ENCODE measurements at places on chromosomes 2 and 18. TPM values are rescaled to one million over a fixed set of nuclear protein-coding genes. Genes with fewer than 3 reads are reported as not detected.

Gene IGFBP5
- 6.6 TPM for total RNA-seq

- H3K27ac ChIP-seq, result no peak overlapping the region
- no peak for DNase-seq
- peaks cover 12% of the 10 kb centered on the region for H3K27me3 ChIP-seq
- H3K36me3 ChIP-seq, result no peaks in the 10 kb centered on the region
- peaks cover 16% of the 10 kb centered on the region for H3K4me1 ChIP-seq
- peak overlapping the region; percentile 62 for H3K4me3 ChIP-seq
Measured at GRCh38 chr2:20649976-20650375, 922 bp downstream of the HS1BP3 start.

Gene AFF3
- 9.7 TPM for total RNA-seq

DNA sequence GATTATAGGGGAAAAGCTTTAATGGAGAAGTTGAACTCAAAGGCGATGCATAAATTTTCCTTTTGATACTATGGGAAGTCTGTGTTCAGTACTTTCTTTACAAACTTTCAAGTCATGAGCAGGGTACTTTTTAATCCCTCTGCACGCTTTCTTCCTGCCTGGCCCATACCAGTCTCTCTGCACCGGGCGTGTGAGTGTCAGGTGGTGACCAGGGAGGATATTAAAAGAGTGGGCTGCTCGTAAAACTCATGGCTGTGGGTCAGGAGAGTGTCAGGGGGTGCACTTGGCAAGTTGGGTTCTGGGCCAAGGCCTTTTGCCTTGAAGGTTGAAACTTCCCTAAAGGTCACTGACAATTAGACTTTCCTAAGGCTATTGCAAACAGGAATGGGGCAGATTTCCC is 367.8 kb downstream of the GPD2 start:
- no peaks in the 10 kb centered on the region for H3K4me1 ChIP-seq
- H3K36me3 ChIP-seq, result no peaks in the 10 kb centered on the region
- no peak for DNase-seq
- no peaks in the 10 kb centered on the region for H3K27me3 ChIP-seq
- H3K27ac ChIP-seq, result no peak overlapping the region

Gene HOXD13
- not detected for total RNA-seq

DNA sequence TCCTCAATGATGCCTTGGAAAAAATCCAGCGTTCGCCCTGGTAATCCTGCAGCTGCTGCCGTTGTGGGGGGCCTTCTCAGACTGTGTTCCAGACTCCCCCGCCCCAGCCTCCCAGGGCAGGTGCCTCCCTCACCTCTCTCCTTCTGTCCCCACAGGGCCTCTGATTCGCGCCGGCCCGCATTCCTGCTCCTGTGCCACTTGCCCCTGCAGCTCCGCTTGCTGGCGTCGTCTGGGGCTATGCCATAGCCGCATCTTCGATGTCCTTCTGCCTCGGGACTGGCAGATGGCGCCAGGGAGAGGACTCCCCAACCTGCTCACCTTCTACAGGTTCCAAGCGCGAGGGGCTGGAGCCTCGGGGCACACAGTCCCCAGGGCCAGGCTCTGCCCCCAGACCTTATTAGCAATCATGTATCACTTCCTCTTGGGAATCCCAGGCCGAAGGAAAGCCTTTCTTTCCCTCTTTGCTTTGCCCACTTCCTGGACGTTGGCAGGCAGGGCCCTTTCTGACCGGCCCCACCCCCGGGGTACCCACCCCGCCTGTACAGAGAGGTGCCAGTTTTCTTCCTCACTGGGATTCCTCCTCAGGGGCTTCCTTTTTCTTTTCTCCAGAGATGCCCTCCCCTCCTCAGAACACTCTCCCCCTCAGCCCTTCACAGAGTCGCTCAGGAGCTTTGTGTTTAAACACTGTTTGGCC is 4.4 kb downstream of the SPATA3 start:
- H3K4me3 ChIP-seq, result no peak overlapping the region
- DNase-seq, result no peak
- peaks cover 5% of the 10 kb centered on the region for H3K27me3 ChIP-seq

- DNase-seq, result no peak
- H3K4me1 ChIP-seq, result no peaks in the 10 kb centered on the region
- H3K36me3 ChIP-seq, result no peaks in the 10 kb centered on the region
- H3K27ac ChIP-seq, result no peak overlapping the region
- H3K27me3 ChIP-seq, result no peaks in the 10 kb centered on the region
- no peak overlapping the region for H3K4me3 ChIP-seq
Measured at GRCh38 chr2:224324604-224325003, 77.3 kb downstream of the FAM124B start.

DNA sequence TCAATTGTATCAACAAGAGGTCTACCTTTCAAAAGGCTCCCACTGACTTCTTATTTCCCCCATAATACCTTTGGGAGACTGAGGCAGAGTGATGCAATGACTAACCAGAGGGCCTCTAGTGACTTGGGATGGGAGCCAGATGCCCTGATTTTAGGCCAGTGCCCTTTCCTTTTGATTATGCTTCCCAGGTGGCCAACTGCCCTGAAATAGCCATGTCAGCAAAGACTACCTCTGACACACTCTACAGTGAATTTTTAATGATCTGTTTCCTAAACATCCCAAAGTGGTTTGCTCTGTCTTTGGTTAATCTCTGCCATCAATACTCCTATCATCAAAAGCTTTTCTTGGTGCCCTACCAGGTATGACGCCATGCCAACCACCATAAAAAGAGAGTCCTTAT is 65.9 kb upstream of the ZFP36L2 start:
- H3K27me3 ChIP-seq, result no peaks in the 10 kb centered on the region
- H3K4me3 ChIP-seq, result no peak overlapping the region
- no peak overlapping the region for H3K27ac ChIP-seq
- H3K36me3 ChIP-seq, result peaks cover 3% of the 10 kb centered on the region

- no peaks in the 10 kb centered on the region for H3K4me1 ChIP-seq
- H3K27me3 ChIP-seq, result no peaks in the 10 kb centered on the region
- DNase-seq, result no peak
- H3K36me3 ChIP-seq, result no peaks in the 10 kb centered on the region
- H3K27ac ChIP-seq, result no peak overlapping the region
- H3K4me3 ChIP-seq, result no peak overlapping the region
Measured at GRCh38 chr2:193847991-193848390, 1653.3 kb upstream of the TMEFF2 start.

GRCh38 chr18:45910405-45911023 is 56.6 kb downstream of the EPG5 start:
- peaks cover 53% of the 10 kb centered on the region for H3K36me3 ChIP-seq
- H3K27ac ChIP-seq, result no peak overlapping the region
- no peaks in the 10 kb centered on the region for H3K27me3 ChIP-seq
- DNase-seq, result peak; percentile 33
- no peaks in the 10 kb centered on the region for H3K4me1 ChIP-seq
- no peak overlapping the region for H3K4me3 ChIP-seq

GRCh38 chr2:144460727-144461307 is 59.1 kb downstream of the ZEB2 start:
- no peak overlapping the region for H3K27ac ChIP-seq
- no peaks in the 10 kb centered on the region for H3K27me3 ChIP-seq
- H3K4me1 ChIP-seq, result no peaks in the 10 kb centered on the region
- H3K4me3 ChIP-seq, result no peak overlapping the region
- no peak for DNase-seq

Gene ARL6IP6
- total RNA-seq, result 21.7 TPM

DNA sequence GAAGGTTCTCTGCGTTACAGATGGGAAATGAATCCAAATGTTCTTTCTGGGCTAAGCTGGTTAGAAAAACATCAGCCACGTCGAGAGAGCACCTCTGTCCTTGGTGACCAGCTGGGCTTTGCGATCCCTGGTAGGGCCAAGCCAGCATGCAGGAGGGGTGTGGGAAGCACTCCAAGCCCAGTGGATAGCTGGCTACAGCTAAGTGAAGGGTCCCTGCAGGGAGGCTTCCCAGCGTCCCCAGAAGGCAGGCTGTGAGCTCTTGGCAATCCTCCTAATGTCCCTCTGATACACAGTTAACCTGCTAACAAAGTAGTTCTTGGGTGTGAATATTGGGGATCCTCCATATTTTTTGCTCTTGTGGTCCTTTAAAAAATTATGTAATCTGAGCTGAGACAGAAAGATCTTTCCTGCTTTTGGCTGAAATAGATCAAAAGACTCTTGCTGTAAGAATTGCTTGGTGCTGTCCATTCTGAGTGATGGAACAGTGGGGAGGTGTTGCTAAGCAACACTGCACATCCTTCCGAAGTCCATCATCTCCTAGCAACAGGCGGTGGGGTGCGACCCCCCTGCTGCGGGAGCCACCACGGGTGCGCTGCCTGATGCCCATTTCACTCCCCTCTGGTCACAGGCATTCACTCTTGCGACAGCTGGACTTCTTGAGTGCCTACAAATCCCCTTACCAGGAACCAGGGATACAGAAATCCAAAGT is 88.5 kb upstream of the UXS1 start:
- no peak for DNase-seq
- no peak overlapping the region for H3K4me3 ChIP-seq
- H3K27ac ChIP-seq, result no peak overlapping the region
- H3K4me1 ChIP-seq, result no peaks in the 10 kb centered on the region
- H3K27me3 ChIP-seq, result no peaks in the 10 kb centered on the region
- H3K36me3 ChIP-seq, result no peaks in the 10 kb centered on the region

Gene TLX2
- 0.19 TPM for total RNA-seq

- no peak for DNase-seq
- H3K27me3 ChIP-seq, result no peaks in the 10 kb centered on the region
- H3K4me1 ChIP-seq, result no peaks in the 10 kb centered on the region
- no peak overlapping the region for H3K27ac ChIP-seq
- H3K36me3 ChIP-seq, result no peaks in the 10 kb centered on the region
Measured at GRCh38 chr2:144224472-144224871, 295.4 kb downstream of the ZEB2 start.

DNA sequence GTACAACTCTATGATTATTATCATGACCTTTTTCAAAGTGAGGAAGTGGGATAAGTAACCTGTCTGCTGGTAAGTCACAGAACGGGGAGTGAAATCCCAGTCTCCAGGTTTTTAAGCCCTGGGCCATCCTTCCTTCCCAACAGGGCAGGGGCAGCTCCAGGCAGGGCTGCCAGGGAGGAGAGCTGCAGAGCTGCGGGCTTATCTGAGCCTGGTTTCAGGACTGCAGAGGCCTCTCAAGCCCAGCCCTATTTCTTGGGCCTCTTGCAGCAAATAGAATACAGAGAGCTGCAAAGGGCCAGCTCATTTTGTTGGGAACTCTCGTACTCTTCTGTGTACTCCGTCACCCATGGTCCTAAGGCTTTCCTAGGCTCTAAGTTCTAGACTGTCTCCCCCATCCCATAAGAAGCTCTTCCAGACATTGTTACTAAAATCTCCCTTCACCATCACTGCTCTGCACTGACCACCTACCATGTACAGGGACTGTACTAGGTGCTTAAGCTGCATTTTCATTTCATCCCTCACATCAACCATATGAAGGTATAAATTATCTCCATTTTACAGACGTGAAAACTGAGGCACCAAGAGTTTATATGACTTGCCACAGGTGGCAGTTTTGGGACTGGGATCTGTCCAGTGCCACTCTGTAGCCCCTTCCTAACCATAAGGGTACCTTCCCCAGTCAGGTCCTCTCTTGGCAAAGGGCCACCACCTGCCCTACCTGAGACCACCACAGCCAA is 3.1 kb downstream of the RAB11FIP5 start:
- no peak overlapping the region for H3K27ac ChIP-seq
- H3K36me3 ChIP-seq, result no peaks in the 10 kb centered on the region
- DNase-seq, result no peak
- H3K4me3 ChIP-seq, result no peak overlapping the region
- peaks cover 8% of the 10 kb centered on the region for H3K4me1 ChIP-seq

DNA sequence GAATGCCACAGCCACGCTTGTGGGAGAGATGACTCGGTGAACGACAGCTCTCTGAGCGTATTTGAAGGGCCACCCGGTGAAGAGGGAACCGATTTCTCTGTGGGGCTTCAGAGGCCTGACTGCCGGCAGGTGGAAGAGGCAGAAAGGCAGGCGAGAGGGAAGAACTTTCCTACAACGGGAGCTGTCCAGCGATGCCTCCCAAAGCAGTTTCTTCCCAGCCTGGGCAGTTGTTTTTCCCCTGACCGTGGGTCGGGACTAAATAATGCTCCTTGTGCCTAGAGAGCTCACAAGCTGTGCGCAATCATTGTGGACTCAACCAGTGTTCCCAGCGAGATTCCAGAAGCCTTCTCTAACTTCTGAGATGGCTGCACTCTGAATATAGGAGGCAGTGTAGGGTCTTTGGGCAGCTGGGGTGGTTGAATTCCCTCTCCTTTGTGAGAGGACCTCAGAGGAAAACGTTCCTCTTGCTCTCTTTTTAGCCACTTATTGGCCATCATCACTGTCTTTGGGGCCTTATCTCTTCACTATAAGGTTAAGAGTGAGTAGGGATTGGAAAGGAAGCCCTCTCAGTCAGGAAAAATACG is 710 bp downstream of the SEC11C start:
- peaks cover 12% of the 10 kb centered on the region for H3K4me1 ChIP-seq
- peaks cover 3% of the 10 kb centered on the region for H3K27me3 ChIP-seq
- no peaks in the 10 kb centered on the region for H3K36me3 ChIP-seq
- no peak for DNase-seq

Gene CFAP65
- total RNA-seq, result 0.05 TPM

Gene CYS1
- total RNA-seq, result 0.19 TPM

- H3K36me3 ChIP-seq, result no peaks in the 10 kb centered on the region
- H3K27ac ChIP-seq, result no peak overlapping the region
- H3K27me3 ChIP-seq, result no peaks in the 10 kb centered on the region
- no peak overlapping the region for H3K4me3 ChIP-seq
Measured at GRCh38 chr2:198639580-198639979, 818.2 kb downstream of the SATB2 start.

GRCh38 chr2:159571540-159572260 is 44.6 kb downstream of the BAZ2B start:
- H3K27me3 ChIP-seq, result no peaks in the 10 kb centered on the region
- no peak overlapping the region for H3K27ac ChIP-seq
- H3K4me1 ChIP-seq, result no peaks in the 10 kb centered on the region
- H3K36me3 ChIP-seq, result no peaks in the 10 kb centered on the region
- DNase-seq, result no peak
- H3K4me3 ChIP-seq, result no peak overlapping the region

Gene PTH2R
- 0.38 TPM for total RNA-seq

Gene FLACC1
- total RNA-seq, result 1.7 TPM

- DNase-seq, result no peak
- H3K27me3 ChIP-seq, result no peaks in the 10 kb centered on the region
- no peaks in the 10 kb centered on the region for H3K4me1 ChIP-seq
- H3K36me3 ChIP-seq, result no peaks in the 10 kb centered on the region
Measured at GRCh38 chr2:205535001-205535400, 147.3 kb upstream of the NRP2 start.

GRCh38 chr2:241672243-241673188 is 14.1 kb downstream of the DTYMK start:
- peaks cover 83% of the 10 kb centered on the region for H3K36me3 ChIP-seq
- no peak overlapping the region for H3K27ac ChIP-seq
- H3K4me3 ChIP-seq, result no peak overlapping the region
- peaks cover 5% of the 10 kb centered on the region for H3K4me1 ChIP-seq
- DNase-seq, result no peak
